Activated CD4-positive, alpha-beta T cell treated with anti-CD3 and anti-CD28 coated beads, Interleukin-2, amount 10 ng/mL, durations not matched to agents 7 days and 5 days (primary cell): ENCODE measurements at places on chromosomes 4 and X. TPM values are rescaled to one million over a fixed set of nuclear protein-coding genes. Genes with fewer than 3 reads are reported as not detected.

The OPN1LW gene
- not detected for total RNA-seq

DNA sequence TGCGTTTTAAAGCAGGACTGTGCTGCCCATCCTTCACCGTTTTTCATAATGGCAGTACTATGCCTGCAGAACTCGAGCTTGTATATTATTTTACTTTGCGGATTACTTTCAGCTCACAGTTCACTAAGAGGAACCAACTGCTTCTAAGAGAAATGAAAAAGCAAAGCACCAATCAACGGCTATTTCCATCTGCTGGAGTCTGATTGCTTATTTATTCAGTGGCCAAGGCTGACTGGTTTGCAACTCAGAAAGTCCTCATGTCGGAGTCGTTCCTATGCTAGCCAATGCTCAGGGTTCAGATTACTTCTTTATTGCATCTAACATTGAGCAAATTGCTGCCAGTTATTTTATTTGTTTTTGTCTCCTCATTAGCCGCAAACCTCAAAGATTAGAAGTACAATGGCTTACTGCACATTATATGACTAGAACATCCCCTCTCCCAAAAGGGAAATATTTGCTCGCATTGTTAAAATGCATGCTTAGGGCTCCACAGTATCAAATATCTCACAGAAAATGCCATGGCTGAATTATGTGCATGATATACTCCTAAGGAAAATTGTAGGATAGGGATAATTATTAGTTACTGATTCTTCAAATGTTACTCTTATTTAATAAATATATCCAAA lies 1628.2 kb upstream of the ADGRL3 start:
- no peaks in the 10 kb centered on the region for H3K27me3 ChIP-seq
- no peak overlapping the region for H3K4me3 ChIP-seq
- no peaks in the 10 kb centered on the region for H3K36me3 ChIP-seq
- H3K27ac ChIP-seq: no peak overlapping the region
- DNase-seq: no peak
- H3K4me1 ChIP-seq: no peaks in the 10 kb centered on the region

DNA sequence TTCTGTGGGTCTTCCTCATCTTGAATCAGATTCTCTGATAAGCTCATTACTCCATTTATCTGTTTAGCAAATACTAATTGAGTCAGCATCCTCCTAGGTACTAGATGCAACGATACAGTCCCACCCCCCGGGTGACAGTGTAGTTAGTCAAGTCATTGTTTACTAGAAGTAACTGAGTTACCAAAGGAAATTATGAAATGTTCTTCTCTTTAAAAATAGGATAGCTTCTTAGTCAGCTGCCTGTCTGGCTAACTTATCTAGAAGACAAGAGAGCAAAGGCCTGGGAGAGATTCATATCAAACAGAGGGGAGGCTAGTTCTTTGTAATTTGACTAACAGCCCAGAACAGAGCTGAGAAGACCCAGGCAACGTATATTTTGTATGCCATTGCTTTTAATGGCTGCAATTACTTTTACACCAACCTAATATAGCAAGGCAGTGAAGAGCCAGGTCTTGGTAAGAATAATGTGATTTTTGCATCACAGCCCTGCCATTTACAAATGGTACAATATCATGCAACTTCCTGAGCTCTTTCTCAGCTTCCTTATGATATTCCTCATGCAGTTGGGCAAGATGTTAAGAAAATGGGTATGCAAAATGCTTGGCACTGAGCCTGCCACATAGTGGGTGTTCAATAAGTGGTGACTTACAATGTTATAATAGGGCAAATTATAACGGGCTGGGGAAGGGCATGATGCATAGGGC lies 149.9 kb downstream of the CHIC2 start:
- H3K27ac ChIP-seq: no peak overlapping the region
- no peaks in the 10 kb centered on the region for H3K4me1 ChIP-seq
- H3K27me3 ChIP-seq: peaks cover 10% of the 10 kb centered on the region

The WNK3 gene
- 0.07 TPM for total RNA-seq

The ABCG2 gene
- 1.4 TPM for total RNA-seq
